Activated naive CD8-positive, alpha-beta T cell treated with anti-CD3 and anti-CD28 coated beads, Interleukin-2, amount 50 U/mL, for 24 hours (primary cell): ENCODE measurements at places on chromosomes 2 and 18.

- no peak for DNase-seq
Observed at GRCh38 chr18:26540043-26540628, 8.2 kb downstream of the KCTD1 start.

DNA sequence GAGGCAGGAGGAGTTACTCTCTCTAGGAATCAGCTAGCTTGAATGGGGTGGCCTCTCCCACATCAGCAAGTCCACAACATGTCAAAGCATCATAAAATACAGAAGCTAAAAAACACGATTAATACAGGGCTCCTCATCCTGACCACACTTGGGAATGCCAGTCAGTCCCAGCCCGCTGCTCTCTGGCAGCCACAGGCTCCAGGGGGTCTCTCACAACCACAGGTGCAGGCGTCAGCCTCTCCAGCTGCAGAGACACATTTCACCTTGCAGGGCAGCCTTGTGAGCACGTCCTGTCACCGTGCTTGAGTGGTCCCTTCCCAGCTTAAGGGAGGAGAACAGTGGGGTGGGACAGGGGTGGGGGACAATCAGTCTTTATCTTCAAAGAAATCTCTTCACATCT is 137.4 kb upstream of the SH3BP4 start:
- DNase-seq, result no peak

- DNase-seq, result no peak
Observed at GRCh38 chr2:109533823-109534222, 79.9 kb downstream of the SEPTIN10 start.

GRCh38 chr2:27060323-27060722 is 8.9 kb downstream of the AGBL5 start:
- no peak for DNase-seq

DNA sequence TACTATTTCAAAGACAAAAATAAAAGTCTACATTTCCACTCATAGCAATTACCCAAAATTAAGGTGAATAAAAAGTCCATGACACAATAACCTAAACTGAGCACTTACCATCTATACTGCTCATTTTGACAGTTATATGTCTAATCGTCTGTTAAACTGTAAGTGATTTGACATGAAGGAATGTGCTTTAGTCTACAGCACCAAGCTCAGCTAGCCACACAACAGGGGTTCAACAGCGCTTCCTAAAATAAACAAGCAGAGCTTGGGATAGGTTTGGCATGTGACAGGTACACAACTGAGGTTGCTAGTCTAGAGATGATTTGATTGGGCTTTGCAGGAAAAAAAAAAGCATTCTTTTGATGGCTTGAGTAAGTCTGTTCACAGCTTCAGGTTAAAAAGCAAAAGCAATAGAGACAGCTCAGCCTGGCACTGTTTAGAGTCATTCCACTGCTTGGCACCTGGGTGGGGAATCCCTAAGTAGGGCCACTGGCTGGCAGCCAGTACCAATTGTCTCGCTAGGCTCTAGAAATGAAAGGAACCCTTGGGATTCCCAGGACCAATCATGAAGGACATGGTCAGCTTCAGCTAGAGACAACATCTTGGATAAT is 78.6 kb downstream of the BARD1 start:
- DNase-seq, result no peak

- no peak for DNase-seq
Observed at GRCh38 chr2:196344397-196344796, 173.0 kb upstream of the STK17B start.

DNA sequence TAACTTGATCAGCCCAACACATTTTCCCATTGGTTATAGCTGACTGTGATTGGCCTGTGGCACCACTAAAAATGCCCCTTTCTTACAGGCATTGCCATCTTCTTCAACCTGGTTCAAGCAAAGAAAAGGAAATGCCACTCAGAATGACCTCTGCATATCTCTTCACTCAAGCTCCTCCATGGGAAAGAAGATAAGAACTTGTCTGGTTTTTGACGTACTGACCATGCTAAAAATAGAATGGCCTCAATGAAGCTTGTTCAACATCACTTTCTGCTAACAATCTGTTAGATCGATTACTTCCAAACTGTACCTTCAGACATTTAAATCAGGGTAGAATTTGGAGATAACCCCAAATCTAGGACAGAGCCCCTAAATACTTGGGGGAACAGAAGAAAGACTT is 109.5 kb downstream of the CABYR start:
- no peak for DNase-seq

- no peak for DNase-seq
Observed at GRCh38 chr2:29273004-29273684, 157.9 kb downstream of the CLIP4 start.

GRCh38 chr2:64625299-64626145 is 28.2 kb downstream of the SERTAD2 start:
- no peak for DNase-seq

- DNase-seq, result peak; percentile 30
Observed at GRCh38 chr2:95073856-95074662, 47.5 kb downstream of the MRPS5 start.

DNA sequence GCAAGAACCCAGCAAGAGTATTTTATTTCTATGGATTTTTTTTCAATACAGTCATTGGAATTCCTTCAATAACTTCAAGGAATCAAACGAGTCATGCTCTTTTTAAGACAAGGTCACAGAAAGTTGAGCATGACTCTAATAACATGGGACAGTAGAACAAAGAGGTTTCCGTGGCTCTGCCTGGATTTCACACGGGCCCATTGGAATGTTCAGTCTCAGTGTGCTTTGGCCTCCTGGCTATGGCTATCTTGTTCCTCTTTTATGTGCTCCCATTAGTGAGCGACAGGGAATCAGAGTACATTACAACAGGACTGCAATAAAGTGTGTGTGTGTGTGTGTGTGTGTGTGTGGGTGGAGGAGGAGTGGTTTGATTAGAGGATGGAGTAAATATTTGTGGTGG is 312.4 kb downstream of the DCC start:
- DNase-seq, result no peak

GRCh38 chr18:40250236-40250635 is 1704.8 kb upstream of the PIK3C3 start:
- no peak for DNase-seq

DNA sequence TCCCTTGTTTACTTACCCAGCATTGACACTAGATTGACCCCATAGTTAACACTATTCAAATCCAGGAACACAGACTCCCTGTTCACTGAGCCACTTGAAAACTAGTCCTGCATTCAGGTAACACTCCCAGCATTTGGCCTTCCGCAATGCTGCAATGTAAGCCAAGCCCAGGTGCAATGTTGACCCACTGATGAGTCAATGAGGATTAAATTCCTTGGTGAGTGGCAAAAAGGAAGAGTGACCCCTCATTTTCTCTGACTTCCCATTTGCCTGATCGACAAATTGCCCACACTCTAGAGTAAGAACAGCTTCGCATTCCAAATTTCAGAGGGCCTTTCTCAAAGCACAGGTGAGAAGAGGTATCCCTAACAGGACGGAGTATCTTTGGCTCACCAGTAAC is 251.9 kb downstream of the FBXO15 start:
- no peak for DNase-seq

DNA sequence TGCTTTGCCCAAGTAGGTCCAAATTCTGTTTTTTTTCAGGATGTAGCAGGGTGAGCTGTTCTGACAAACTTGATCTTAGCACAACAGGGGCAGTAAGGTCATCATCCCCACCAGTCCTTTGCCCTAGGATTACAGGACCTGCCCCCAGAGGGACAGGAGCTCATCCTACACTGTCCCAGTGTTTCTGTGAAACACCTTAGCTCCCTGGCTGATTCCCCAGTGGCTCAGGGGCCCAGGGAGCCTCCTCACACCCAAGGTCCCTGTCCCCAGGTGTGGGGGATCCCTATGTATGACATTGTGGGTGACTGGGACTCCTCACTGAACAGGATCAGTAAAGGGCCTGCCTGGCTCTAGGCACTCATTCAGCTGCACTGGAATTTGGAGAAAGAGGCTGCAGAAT is 191.2 kb downstream of the ANKRD30B start:
- no peak for DNase-seq

DNA sequence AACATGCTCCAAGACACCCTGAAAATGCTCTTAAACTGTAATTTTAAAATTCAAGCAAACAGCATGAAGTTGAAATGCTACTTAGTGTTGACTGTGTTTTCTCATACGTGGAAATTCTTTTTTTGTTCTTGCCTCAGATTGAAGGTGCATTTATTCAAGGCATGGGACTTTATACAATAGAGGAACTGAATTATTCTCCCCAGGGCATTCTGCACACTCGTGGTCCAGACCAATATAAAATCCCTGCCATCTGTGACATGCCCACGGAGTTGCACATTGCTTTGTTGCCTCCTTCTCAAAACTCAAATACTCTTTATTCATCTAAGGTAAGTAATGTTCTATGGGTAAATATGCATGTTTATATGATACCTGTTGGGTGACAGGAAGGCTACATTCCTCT is 82.7 kb downstream of the AOX1 start:
- DNase-seq, result no peak

- DNase-seq, result no peak
Observed at GRCh38 chr2:44496130-44496529, 134.4 kb downstream of the CAMKMT start.

DNA sequence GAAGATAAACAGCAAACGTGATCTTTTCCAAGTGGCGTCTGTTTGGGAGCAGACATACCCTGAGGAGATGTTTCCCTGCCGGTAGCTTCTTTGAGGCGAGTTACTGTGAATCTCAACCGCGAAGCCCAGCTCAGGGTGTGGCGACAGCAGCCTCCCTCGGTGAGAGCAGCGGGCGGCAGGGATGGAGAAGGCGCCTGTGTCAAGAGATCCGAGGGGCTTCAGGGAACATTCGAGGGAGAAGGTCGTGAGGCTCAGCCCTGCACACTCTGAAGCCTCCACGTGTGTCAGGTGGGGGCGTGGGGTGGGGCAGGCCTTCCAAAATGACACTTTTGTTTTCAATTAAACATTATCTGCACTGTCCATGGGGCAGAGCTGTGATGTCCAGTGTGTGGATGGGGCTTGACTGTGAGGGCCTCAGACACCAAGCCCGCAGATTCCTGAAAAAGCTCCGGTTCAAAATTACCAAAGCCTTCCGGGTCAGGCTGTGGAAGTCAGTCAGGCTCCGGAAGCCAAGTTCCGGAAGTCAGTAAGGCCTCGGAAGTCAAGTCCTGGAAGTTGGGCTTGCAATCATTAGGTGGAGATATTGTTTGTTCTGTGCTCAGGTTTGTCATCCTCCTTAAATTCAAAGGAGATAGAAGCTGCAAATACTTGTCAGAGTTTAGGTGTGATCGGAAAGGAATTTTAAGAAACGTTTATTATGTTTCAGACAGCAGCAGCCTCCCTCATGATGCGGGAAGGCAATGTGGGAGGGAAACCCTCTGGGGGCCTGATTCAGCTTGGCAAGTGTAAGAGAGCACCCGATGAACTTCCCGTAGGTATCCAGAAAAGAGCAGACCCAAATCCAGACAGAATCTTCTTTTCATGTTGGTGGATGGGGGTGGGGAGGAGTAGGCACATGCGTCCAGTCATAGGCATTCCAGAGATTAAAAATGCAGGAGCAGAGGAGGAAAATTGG is 20.7 kb downstream of the SMIM21 start:
- no peak for DNase-seq

DNA sequence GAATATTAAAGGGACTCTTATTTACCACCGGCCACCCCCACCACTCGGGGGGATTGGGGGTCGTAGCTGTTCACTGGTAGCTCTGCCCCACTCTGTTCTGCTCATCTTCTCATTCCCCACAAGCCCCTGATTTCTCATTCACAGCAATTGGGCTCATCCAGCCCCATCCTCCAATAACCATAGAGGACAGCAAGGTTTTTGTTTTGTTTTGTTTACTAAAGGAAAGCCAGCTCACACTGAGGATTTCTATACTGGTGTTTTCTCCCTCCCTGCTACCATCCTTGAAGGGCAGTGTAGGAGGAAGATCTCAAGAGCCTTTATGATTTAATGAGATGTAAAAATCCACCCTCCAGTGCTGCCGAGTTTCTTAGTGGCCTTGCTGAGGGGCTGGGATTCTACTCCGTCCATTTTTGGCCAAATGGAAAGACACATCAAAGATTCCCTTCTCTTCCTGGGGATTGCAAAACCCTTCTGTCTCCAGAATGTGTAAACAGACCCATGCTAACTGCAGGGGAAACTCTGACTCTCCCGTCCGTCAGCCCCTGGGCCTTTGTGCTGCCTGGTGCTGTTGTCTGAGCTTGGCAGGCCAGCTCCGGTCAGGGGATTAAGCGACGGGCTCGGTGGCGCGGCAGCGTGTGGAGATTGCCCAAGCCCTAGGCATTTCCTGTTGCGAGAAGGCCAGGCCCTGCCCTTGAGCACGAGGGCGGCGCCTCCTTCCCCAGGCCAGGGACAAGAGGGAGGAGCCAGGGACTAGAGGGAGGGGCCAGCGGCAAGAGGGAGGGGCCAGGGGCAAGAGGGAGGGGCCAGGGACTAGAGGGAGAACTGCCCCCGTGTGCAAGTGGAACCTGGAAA is 165.0 kb downstream of the ANTXR1 start:
- peak; percentile 15 for DNase-seq

DNA sequence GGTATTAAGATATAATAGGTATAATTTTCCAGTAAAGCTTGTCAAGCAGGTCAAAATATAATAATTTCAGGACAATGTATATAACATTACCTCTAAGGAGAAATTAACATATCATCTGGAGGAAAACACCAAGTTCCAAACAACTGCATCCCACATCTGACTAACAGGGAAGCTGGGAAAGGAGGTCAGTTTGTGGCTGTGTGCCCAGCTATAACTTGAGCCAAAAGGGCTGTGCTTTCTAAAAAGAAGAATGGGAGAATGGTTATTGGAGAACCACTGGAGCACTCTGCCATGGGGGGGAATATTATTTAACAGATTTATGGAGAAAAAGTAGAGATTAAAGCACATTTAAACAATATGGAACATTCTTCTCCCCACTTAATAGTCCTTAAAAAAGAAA is 390.6 kb upstream of the PKDCC start:
- DNase-seq, result no peak

DNA sequence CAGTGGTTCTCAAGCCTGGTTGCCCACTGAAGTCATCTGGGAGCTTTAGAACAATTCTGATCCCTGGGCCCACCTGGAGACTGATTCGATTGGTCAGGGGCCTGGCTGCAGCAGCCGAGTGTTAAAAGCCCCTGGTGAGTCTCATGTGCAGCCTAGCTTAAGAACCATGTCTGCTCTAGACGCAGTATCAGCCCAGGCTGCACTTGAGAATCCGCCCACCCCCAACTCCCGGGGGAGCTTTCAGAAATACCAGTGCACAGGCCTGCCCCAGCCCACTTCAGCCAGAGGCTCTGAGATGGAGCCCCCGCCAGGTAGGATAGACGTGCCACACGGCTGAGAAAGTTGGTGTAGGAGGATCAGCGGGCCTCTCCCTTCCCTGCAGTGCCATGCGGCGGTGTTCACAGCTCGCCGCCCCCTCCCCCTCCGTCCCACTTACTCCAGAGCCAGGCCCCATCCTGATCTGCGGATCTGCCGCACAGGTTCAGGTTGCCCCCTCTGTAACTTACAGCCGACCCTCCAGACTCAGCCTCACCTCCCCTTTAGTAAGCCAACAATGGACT is 209.0 kb upstream of the RAB12 start:
- no peak for DNase-seq

- DNase-seq, result no peak
Observed at GRCh38 chr2:72781480-72781879, 44.4 kb downstream of the EXOC6B start.

- DNase-seq, result no peak
Observed at GRCh38 chr2:180370511-180371205, 363.6 kb upstream of the CWC22 start.
